ENCODE measurements at places on chromosomes 12 and 14.

DNA sequence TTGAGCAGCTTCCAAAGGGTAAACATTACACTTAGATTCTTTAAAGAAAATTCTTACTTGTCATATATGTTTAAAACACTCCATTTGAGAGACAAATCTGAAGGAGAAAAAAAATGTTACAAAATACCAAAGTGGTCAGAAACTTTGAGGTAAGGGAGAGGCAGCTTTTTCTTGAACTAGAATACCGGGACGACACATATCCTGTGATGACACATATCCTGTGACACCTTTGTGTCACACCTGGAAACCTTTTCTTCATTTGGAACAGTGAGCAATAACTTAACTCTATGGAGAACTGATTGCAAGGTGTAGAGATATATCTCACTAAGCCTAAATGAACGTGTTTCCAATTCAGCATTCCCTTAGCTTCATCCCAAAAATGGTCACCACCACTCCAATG lies 4.6 kb upstream of the GRIN2B start:
- DNase-seq: no peak

DNA sequence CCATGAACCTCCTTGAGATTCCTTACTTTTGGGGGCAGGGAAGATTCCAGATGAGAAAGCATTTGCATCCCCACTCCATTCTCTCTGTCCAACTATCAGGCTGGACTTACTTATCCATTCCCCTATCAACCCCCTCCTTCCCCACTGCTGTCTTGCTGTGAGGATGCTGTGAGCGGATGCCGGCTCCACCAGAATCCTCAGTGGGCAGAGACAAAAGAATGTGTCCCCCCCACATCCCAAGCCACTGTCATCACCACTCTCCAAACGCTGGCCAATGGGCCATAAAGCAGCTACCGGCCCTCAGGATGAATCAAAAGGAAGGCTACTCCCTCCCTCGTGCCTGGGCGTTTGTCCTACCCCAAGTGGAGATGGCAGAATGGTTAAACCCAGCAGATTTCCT lies 173.0 kb upstream of the NTF3 start:
- DNase-seq: no peak

DNA sequence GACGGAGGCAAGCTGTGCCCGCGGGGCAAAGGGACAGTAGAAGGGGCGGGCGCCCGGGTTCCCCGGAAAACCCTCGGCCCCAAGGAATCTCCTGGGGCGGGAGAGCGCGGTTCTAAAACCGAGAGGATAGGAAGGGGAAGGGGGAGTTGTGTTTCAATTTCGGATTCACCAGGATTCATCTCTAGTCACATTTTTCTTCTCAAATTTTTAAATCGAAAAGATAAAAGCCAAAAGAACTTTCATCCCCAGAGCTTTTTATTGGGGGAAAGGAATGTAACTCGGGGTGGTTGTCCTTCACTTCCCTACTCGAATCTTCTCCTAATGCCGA lies 1.4 kb downstream of the BMP4 start:
- no peak for DNase-seq

DNA sequence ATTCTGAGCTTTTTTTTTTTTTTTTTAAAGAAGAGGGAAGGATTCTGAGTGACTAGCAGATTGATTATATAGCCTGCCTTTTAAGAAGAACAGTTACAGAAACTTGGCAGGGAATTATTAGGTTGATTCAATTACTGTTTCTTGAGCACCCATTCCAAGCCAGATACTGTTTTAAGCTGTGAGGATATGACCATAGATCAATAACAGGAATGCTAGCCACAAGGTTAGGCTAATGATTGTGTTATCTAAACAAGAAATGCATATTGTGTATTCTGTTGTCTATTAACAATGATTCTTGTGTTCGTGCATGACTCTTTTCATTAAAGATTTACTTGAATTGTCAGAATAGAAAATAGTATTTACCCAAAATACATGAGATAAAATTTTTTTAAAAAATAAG lies 67.1 kb downstream of the PRORP start:
- no peak for DNase-seq

GRCh38 chr14:23432946-23433345 lies 2.5 kb downstream of the MYH7 start:
- no peak for DNase-seq

- DNase-seq: no peak
Measured at GRCh38 chr12:109130297-109131153, 14.1 kb downstream of the ACACB start.

DNA sequence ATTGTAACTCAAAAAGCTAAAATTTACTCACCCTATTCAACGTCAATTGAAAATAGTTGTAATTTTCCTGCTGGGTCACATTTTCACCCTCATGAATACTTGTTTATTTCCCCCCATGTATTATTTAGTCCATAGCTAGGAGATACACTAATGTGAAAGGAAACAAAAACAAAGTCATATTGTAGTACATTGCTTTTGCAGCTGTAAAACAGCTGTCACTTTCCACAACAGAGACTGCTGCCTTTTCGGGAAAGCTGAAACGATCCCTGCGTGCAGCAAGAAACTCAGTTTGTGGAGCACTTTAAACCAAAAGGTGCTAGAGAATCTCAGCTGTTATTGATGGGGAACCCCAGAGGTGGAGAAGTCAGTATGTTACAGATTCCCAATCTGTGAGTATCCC lies 4.3 kb downstream of the RACGAP1 start:
- DNase-seq: no peak

GRCh38 chr12:132406493-132407450 lies 77.4 kb upstream of the GALNT9 start:
- DNase-seq: no peak

- no peak for DNase-seq
Measured at GRCh38 chr12:110073049-110073831, 24.9 kb upstream of the C12orf76 start.

GRCh38 chr12:96889273-96889933 lies 17.7 kb upstream of the NEDD1 start:
- DNase-seq: no peak

DNA sequence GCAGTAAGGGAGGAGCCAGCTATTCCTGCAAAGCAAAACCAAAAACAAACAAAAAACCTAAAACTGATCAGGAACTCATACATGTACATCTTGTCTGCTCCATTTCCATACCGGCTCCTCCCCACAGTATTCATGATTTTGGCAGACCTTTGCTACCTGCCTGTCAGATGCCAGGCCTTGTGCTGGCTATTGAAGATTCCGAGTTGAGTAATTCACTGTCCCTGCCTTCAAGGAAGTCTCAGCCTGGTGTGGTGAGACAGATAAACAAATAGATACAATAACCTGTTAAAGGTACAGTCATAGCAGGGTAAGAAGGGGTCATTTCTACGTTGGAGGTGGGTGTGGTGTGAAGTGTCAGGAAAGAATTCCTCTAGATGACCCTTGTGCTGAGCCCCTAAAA lies 42.7 kb downstream of the SUSD6 start:
- no peak for DNase-seq

DNA sequence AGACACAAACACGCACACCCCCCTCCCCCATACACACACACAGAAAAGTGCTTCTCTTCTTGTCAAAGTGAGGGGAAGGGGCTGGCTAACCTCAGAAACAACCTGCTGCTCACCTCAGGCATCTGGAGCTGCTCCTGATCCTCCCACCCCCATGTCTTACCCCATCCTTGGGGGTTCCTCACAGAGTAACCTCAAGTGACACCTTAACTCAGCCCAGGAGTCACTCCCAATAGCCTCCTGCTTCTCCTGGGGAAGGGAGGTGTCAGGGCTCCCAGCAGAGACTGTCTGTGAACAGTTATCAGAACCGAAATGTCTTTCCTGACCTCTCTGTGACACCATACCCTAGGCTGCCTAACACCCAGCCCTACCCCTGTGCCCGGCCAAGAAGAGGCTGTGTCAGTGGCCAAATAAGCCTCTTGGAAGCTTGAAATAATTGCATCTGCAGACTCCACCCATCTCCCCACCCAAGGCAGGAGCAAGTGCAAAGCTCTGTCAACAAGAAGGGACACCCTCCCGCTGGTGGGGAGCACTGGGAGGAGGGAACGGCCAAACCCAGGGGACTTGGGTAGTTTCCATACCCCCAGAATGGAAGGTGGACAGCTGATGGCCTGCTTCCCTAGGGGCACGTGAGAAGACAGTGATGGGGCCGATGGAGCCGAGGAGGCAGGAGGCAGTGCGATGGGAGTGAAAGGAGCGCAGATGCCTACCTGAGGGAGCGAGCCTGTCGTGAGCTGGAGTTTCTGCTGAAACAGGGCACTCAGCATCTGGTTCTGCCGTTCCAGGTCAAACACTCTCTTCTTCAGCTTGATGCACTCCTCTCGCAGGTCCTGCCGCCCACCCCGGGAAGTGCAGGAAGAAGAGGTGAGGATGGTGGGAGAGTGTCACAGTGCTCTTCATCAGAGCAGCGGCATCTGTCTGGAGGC lies 26.8 kb downstream of the NCKAP5L start:
- DNase-seq: no peak

- DNase-seq: no peak
Measured at GRCh38 chr12:101794574-101794973, 36.2 kb downstream of the GNPTAB start.

- DNase-seq: no peak
Measured at GRCh38 chr12:78441737-78442453, 422.7 kb upstream of the SYT1 start.

DNA sequence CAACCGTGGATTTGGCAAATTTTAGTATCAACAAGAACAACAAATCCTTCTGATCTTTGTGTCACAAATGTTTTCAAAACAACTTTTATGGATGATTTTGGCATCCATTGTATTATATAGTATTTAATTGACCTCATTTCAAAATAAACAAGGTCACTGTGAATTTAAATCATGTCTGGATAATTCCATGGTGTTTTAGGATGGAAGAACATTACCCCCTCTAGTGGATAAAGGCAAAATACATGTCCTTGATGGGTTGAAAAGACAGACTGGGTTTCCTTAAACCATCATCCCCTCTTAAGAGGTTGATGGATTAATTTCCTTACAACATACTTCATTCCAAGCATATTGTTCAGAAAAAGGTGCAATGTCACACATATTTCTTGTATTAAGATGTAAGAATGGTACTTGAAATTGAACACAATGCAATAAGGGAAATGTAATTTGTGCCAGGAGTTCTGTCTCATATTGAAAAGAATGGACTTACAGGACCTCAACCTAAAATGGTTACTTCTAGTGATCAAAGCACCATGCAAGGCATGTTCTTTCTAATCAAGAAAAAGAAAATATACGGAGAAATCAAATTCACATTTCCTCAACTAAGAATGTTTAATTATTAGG lies 352.0 kb downstream of the BCAT1 start:
- no peak for DNase-seq

GRCh38 chr12:124727264-124727800 lies 136.3 kb downstream of the SCARB1 start:
- DNase-seq: no peak

Data from stimulated activated CD8-positive, alpha-beta memory T cell treated with anti-CD3 and anti-CD28 coated beads, Interleukin-7, amount 100 ng/mL, for 24 hours (primary cell).